GM10248 (cell line): ENCODE measurements at places on chromosomes 12 and 14.

DNA sequence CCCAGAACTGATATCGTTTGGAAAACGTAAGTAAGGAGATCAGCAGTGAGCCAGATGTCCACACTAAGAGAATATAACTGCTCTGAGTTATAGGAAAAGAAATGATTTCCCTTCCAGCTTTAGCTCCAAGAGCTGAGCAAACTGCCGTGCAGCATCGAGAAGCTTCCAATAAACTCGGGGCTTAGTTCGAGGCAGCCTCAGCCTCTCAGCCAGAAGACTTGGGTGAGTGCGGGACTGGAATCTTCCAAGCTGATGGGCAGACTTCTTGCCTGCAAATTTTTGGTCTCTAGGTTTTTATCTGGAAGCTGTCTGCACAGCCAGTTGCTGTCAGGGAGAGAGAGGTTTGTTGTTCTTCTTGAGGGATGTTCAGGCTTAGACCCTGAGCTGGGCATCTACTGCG, 196.1 kb downstream of the PHETA1 start:
- no peak for DNase-seq

- peak; percentile 94 for DNase-seq
These were observed at the start of gene CHST11 for GRCh38 chr12:104456417-104456949. Gene CHST11, plus strand, starts transcription at chr12:104456948.

DNA sequence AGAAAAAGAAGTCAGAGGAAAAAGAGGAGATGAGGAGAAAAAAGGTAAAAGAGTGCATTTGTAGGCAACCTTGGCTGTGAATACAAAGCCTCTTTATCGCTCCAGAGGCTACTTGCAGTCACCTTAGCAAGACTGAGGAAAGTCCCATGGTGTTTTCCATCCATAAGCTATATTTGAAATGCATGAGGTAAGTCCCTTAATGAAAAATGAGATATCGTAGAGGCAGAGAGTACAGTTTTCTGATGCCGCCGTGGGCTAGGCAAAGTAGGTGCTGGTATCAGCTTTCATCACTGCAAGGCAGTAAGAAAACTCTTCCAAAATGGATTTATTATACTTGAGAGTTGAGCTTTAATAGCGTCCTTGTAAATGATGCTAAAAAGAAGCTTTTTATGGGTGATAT, 186.8 kb downstream of the ASCL1 start:
- DNase-seq, result peak; percentile 8

GRCh38 chr12:124347335-124347734, 52.4 kb downstream of the RFLNA start:
- DNase-seq, result no peak

GRCh38 chr12:92696216-92696615, 6.6 kb upstream of the PLEKHG7 start:
- DNase-seq, result no peak

DNA sequence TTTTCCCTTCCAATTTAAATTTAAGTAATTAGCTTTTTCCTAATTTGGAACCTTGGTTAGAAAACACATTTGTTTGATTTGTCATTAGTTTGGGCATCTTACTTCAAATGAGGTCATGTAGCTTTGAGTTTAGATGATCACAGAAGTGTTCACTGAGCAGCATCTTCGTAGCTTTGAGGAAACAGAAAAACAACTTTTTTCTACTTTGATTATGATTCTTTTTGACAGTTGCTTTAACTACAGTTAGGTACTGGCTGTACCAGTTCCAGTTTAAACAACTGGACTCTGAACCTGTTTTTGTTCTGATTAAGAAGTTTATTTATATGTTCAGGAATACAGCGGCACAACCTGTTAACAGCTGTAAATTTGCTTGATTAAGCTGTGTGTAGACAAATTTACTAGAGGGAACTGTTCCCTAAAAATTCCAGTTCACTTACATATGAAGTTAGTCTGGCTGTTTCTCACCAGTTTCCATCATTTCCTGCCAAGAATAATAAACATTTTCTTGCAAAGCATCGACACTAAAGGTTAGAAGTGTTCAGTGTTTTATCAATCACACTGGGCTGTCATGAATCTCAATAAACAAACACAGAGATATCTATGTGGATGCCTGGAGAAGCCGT, 191.9 kb downstream of the RAD51B start:
- no peak for DNase-seq

GRCh38 chr12:22691319-22691718, 66.3 kb downstream of the ETNK1 start:
- no peak for DNase-seq
